CD4-positive, alpha-beta T cell treated with Interleukin-4 for 4 hours (primary cell): ENCODE measurements at places on chromosomes 11 and 22.

GRCh38 chr11:89203814-89204213 is 26.1 kb downstream of the TYR start:
- DNase-seq, result no peak

GRCh38 chr22:40196628-40197360 is 19.1 kb downstream of the TNRC6B start:
- DNase-seq, result peak; percentile 60

- peak; percentile 51 for DNase-seq
These were observed 2.5 kb upstream of the SEPTIN3 start for GRCh38 chr22:41966607-41967240.

DNA sequence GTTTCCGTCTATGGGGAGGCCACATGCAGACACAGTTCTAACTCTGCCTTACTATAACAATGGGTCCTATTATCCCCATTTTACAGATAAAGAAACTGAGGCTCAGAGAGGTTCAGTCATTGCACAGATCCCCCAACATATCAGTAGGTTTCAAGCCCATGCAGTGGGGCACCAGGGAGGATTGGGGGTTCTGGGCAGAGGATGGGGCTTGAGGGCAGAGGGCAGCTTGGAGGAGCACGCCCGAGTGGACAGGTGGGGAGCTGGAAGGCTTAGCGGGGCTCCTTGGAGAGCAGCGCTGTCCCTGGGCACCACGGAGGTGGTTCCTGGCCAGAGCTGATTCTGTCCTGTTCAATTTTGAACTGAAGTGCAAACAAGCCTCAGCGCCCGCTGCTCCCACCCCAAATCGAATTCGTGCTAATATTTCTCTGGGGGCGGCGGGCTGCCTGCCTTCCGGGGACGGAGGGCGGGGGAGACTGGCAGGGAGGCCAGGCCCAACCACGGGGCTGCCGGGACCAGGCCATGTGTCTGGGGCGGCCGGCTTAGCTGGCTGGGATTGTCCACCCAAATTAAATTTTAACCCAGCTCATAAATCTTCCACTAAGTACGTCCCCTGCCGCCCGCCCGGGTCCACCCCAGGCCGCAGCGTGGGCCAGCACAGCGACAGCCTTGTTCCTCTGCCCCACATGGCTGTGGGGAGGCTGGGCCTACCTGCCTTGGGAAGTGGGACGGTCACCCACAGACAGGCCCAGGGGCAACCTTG is 49.4 kb downstream of the FLRT1 start:
- no peak for DNase-seq

DNA sequence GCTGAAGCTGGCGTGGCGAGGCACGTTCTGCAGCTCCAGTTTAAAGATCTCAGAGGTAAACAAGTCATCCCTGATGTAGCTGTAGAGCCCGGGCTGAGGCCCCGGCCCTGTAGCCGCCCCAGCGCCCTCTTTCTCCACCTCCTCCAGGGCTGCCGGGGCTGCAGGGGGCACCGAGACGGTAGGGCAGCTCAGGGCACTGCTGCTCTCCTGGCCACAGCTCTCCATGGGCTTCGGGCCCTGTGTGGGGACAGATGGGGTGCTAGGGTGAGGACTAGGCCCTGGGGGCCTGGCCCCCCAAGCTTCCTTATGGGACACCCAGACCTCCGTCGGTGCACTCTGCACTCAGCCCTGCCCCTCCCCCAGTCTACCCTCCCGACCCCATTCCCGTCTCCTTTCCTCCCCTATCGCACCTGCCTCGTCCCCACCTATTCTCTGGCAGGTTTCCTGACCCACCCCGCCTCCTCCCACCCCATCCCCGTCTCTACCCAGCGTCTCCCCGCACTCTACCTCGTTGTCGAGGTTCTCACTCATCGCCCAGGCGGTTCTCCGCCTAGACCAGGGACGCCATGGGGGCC is 559 bp downstream of the RANBP1 start:
- DNase-seq, result no peak

- no peak for DNase-seq
These were observed 97.9 kb downstream of the RRAS2 start for GRCh38 chr11:14261066-14261465.

DNA sequence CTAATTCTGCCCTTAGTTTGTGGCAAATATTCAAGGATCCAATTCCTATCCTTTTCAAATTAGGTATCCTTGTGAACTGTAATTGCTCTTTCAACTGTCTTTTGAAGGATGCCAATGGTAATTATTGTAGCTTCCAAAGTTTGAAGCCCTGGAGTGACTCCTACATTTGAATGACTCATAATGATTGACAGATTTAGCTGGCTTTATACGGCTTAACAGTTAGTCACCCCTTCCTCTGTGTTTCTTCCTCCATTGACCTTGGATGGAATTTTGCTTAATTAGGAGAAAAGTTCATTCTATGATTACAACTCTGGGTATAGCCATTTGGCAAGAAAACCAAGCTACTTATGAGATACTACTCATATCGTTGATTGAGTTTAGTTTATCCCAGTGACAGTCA is 639.3 kb upstream of the KIRREL3 start:
- DNase-seq, result no peak

GRCh38 chr22:46122511-46122971 is 27.8 kb upstream of the PPARA start:
- peak; percentile 62 for DNase-seq
